ENCODE measurements at places on chromosomes 4 and X.

DNA sequence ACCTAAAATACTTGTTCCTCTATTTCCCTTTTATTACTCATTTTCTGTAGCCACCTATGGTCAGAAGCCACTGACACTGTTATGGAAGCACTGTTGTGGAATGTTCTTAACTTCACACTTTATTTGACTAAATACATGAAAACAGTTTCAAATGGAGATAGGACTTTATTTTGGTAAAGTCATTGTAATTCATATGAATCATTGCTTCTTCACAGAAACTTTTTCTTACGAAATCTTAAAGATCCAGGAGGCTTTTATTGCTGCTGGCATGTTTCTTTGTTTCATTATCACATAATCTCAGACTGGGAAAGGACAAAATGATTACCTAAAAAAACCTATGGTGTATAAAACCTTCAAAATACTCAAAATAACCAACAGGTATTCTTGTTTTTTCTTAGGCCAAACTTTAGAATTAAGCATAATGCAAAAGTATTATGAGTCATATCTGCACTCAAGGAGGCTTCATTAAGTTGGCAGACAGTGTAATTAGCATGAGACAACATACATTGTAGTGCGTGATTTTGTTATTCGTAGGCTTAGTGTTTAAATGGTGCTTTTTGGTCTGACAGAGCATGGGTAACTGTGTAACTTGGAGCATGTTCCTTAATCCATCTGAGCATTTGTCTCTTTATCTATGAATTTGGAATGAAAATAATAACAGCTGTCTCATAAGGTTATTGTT is 58.0 kb downstream of the SH3BGRL start:
- DNase-seq: no peak

- no peak for DNase-seq
Measured at GRCh38 chr4:3491681-3492405, 28.7 kb downstream of the DOK7 start.

DNA sequence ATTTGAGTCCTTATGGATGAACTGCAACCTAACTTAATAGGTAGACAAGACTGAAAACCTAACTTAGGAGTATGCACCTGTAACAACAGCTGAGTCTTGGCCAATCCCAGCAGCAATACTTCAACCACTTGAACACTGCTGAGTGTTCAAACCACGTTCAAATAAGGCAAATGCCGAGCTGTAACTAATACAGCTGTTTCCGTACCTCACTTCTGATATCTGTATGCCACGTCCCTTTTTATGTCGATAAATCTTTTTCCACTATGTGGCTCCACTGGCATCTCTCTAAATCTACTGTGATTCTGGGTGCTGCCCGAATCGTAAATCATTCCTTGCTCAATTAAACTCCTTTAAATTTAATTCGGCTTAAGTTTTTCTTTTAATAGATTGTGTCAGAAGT is 459.7 kb downstream of the INPP4B start:
- no peak for DNase-seq

GRCh38 chr4:159103384-159103990 is 608 bp downstream of the RAPGEF2 start:
- peak; percentile 28 for DNase-seq

- no peak for DNase-seq
Measured at GRCh38 chr4:38003102-38003501, 42.9 kb downstream of the PTTG2 start.

GRCh38 chr4:54746218-54746617 is 88.5 kb downstream of the KIT start:
- DNase-seq: no peak

GRCh38 chr4:65789805-65790204 is 119.5 kb upstream of the EPHA5 start:
- DNase-seq: no peak

DNA sequence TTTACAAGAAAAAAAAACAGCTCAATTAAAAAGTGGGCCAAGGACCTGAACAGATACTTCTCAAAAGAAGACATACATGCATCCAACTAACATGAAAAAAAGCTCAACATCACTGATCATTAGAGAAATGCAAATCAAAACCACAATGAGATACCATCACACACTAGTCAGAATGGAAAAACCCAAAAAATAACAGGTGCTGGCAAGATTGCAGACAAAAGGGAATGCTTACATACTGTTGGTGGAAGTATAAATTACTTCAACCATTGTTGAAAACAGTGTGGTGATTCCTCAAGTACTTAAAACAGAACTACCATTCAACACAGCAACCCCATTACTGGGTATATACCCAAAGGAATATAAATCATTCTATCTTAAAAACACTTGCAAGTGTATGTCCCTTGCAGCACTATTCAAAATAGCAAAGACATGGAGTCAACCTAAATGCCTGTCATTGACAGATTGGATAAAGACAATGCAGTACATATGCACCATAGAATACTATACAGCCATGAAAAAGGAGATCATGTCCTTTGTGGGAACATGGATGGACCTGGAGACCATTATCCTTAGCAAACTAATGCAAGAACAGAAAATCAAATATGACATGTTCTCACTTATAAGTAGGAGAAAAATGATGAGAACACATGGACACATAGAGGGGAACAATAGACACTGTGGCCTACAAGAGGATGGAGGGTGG is 97.6 kb downstream of the RAB28 start:
- DNase-seq: no peak

GRCh38 chr4:10130178-10130888 is 13.7 kb upstream of the WDR1 start:
- DNase-seq: no peak

DNA sequence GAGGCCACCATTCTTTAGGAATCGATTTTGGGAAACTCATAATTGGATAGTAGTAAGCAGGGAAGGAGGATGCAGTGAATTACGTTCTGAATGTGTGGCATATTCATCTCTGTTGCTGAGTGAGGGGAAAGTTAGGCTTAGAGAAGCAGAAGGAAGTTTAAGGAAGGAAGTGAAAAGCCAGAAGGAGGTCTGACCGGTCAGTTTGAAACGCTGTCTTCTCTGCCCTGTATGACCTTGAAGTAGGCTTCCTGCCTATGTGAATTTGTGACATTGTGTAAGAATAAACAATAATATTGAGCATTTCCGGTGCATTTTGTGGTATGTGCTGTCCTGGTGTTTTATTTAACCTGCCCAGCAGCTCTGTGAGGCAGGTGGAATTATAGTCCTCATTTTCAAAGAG is 67.3 kb downstream of the PDLIM5 start:
- no peak for DNase-seq
